ENCODE measurements at places on chromosomes 16 and 17.

- no peak for DNase-seq
Observed at GRCh38 chr17:39737760-39738567, at the start of gene GRB7. TSS of gene GRB7 (plus strand) at chr17:39737938. CDS start at chr17:39742302, 4,364 bp downstream.

GRCh38 chr16:72561-73548 lies at the start of gene RHBDF1:
TSS of gene RHBDF1 (minus strand) at chr16:72631. CDS start at chr16:65015, 7,616 bp downstream.
- peak; percentile 50 for DNase-seq

DNA sequence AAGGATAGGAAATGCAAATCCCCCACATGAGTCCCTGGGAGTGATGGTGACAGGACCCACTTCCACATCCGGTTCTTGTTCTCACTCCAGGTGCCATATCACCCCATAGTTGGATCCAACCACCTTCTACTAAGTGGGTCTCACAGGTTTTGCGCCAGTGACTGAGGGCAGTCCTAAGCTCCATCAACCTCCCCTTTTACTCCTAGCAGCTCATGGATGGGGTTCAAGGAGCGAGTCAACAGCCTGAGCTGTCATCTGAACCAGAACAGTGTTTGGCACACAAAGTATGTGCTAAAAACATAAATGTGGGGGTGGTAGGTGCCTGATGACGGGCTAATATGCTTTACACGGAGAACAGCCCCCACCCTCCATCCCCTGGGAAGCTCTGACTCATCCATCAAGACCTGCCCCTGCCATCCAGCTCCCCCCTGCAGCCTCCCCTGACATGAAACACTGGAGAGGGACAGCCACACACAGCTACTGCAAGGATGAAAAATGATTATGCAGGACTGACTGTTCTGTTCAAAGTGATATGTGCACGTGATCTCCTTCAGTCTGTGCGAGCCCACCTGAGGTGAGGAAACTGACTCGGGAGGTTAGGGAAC lies 143.2 kb upstream of the CDH5 start:
- DNase-seq, result peak; percentile 27

- no peak for DNase-seq
Observed at GRCh38 chr17:379531-380465, 27.2 kb upstream of the RPH3AL start.

DNA sequence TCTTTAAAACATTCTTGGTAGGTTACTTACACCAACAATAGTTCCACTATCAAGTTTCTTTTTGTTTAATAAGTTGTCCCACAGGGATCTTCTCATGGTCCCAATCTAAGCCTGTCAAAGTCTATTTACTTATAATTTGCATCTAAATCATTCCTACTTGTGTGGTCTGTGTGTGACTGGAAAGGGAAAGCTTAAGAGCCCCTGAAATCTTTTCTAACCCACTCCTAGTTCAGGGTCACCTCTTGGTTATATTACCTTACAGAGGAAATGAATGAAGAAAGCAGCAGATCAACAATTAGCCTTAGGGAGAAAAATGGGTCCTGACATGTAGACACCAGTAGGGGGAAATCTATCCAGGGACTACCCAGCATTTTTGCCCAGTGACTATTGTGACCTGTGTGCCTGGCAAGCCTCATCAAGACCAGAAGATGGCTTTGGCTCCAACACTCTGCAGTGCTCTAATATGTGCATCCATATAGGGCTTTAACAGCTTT lies 110.4 kb upstream of the HAS3 start:
- DNase-seq, result peak; percentile 64

DNA sequence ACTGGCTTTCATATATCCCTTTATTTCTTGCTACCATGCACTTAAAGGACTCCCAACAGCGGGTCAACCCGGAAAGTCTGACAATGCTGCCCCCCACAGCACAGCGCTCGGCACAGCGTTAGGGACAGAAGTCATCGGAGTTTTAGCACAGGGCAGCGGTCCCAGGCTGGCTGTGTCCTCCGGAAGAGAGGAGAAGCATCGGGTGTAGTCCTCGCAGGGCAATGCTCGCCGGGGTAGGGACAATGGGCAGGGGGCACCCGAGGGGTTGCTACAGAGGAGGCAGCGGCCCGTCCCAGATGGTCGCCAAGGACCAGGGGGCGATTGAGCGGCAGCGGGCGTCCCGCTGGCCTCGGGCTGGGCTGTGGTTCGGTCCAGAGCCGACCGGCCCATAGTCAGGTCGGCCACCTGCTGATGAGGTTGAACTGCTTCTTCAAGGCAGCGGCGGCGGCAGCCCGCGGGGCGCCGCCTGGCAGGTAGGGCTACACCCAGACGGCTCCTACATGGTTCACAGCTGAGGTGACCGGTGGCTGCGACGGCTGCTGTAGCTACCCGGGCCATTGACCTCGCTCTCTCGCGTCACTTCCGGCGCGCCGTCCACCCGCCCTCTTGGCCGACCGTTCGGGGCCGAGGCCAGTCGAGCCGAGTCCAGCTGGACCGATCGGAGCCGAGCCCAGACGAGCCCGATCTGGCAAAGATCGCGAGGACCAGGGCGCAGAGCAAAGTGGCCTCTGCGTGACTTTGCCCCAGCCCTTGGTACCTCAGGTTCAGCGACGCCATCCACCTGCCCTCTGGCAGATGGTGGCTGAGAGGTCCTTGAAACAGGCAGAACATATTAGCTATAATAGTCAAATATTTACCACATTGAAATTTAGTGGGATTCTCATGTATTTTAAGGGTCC lies 4.7 kb upstream of the LCMT1 start:
- DNase-seq, result peak; percentile 82

GRCh38 chr16:65658349-65658748 lies 536.5 kb upstream of the CDH11 start:
- DNase-seq, result peak; percentile 13

All from LHCN-M2 (cell line).